GM13977 (cell line): ENCODE measurements at places on chromosomes 4 and X.

- DNase-seq: peak; percentile 30
Observed at GRCh38 chr4:12852338-12853307, 631.5 kb downstream of the RAB28 start.

- DNase-seq: peak; percentile 34
Observed at GRCh38 chrX:22135994-22136684, 104.0 kb downstream of the PHEX start.

GRCh38 chr4:66852843-66853242, 692.5 kb downstream of the CENPC start:
- DNase-seq: no peak

GRCh38 chr4:145148980-145149379, 31.4 kb downstream of the OTUD4 start:
- no peak for DNase-seq

DNA sequence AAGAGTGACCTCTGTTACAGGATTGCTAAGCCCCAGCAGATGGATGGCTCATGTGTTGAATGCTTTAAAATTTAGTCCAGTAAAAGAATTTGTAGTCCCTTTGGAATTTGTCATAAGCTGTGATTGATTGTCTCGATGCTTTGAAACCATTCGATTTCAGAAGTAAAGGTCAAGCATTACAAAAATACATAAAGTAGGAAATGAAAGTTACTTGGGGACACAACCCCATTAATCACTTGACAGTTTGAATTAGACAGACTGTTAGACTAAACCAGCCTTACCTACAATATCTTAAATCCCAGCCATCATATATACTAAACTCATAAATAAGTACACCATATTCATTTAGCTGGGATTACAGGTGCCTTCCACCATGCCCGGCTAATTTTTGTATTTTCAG, 6.6 kb downstream of the REST start:
- no peak for DNase-seq

DNA sequence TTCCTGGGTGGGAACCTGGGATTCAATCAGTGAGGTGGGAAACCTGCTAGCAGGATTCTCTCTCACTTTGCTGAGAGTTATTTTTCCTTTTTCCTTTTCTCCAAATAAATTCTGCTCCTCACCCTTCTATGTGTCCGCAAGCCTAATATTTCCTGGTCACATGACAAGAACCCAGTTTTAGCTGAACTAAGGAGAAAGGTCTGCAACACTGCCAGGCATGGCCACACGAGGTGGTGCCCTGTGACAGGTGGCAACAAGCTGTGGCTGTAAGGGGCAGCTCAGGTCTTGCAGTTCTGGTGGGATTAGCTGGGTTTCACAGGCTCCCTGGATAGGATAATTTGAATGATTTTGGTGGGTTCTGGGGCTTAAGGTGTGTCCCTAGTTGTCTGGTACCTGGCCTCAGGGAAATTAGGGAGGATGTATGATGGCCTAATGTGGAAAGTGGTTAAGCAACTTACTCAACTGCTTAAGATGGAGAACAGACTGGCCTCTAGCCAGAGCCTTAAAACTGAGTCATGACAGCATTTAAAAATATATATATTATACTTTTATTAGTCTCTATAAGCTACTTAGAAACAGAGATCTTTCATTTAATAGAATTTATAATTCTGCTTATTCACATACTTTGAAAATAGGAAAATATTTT, 215.0 kb downstream of the IL15 start:
- no peak for DNase-seq

- no peak for DNase-seq
Observed at GRCh38 chr4:2330091-2331042, 68.5 kb upstream of the MXD4 start.

DNA sequence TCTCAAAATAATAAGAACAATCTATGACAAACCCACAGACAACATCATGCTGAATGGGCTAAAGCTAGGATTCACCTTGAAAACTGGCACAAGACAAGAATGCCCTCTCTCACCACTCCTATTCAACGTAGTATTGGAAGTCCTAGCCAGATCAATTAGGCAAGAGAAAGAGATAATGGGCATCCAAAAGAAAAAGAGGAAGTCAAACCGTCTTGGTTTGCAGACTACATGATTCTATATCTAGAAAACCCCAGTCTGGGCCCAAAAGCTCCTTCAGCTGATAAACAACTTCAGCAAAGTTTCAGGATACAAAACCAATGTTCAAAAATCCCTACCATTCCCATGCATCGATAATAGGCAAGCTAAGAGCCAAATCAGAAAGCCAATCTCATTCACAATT, 59.0 kb downstream of the CHM start:
- DNase-seq: no peak

GRCh38 chr4:73734530-73735001, 5.8 kb upstream of the CXCL8 start:
- no peak for DNase-seq

GRCh38 chr4:56245547-56246232, 141.6 kb downstream of the AASDH start:
- DNase-seq: no peak

DNA sequence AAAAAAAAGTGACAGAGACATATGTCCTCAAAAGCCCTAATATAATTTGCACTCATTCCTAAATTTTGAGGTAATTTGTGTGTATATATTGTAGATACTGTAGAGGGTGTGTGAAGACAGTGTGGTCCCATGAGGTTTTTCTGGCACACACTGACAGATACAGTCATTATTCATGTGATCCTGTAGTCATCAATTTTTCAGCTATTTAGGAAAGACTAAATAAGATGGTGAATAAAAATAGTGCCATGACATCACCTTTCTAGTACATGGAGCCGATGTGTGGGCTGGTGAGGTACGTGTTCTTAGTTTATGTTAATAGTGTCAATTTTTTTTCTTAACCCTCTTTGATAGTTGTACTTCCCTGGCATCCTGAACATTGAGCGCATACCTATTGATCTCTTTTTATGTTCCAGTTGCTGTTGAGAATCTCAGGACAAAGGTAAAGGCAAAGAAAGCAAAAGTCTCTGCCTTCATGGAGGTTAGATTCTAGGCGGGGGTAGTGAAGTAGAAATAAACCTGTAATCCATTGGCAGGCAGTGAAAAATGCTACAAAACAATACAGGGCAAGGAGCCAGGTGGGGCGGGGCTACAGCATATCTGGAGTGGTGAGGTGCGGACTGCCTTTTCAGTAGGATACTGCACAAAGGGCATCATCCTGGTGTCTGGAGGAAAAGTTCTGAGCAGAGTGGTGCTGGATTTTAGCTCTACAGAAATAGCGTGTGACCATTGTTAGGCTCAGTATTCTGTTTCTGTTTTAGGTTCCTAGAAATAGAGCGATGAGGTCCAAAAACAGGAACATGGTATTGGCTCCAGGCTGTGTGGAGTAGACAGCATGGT, 93.8 kb downstream of the ARHGAP10 start:
- DNase-seq: no peak
